ENCODE measurements at places on chromosomes 7 and 10. TPM values are rescaled to one million over a fixed set of nuclear protein-coding genes. Genes with fewer than 3 reads are reported as not detected.

Gene AEBP1
- not detected for total RNA-seq

Gene EFCAB10
- not detected for total RNA-seq

Gene ANXA8L1
- total RNA-seq = 63.8 TPM

Gene SLC39A12
- total RNA-seq = not detected

Gene DGKI
- total RNA-seq = 0.29 TPM

Gene SRRM3
- total RNA-seq = 18.5 TPM

Gene LRMDA
- total RNA-seq = 0.07 TPM

Gene CCDC136
- total RNA-seq = 5.3 TPM

Gene OR2A1
- total RNA-seq = not detected

Gene KMT2E
- total RNA-seq = 40.3 TPM

Gene TWNK
- 25.1 TPM for total RNA-seq

DNA sequence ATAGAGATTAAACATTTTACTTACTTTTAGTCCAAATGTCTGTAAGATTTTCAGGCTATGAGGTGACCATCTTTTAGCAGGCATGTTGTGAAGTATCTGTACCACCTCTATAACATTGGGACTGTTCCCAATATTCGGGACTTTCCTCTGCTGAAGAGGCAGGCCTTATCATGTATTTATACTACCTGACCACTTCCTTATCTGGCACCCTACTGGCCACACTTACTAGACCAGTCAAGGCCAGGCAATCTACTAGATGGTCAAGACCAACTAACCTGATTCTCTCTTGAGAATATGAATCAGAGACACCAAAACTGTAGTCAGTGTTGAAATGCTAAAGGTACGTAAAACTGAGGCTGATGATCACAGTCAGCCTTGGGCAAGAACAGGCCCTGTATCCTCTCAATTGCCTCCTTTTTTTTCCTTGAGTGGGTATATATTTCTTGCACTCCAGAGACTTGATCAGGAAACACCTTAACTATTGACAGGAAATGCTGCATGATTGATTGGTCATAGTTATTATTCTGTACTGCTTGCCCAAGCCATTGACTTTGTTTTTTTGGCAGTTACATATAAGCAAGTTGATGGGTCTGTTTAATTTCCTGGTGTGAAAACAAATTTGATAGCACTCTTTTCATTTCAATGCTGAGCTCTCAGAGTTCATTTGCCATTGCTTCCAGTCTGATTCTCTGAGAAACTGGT, 5.2 kb upstream of the PRKAR2B start:
- no peak for DNase-seq

- no peak for DNase-seq
Observed at GRCh38 chr10:84191106-84191505, 3.2 kb upstream of the CDHR1 start.

DNA sequence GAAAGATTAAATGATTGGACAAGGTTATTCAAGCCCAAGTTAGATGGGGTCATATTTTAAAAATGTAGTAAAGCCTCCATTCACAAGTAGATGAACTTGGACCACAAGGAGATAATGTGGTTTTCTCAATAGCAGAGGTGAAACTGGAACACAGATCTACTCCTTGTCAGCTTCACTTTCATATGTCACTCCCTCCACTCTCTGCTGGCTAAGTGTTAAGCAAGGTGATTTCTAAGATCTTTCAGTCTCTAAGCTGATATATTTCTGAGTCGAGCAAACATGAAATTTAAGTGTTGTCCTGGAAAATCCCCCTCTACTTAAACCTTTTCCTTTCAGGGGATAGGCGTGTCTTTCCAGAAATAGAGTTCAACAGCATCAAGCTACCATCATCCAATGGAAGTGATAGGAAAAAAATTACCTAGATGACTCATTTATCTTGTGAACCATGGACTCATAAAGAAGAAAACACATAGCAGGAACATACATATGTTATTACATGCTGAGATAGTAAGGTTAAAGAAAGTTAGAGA, 275.0 kb downstream of the PTEN start:
- no peak for DNase-seq

- DNase-seq = no peak
Observed at GRCh38 chr7:24441314-24442027, 131.8 kb upstream of the PALS2 start.

DNA sequence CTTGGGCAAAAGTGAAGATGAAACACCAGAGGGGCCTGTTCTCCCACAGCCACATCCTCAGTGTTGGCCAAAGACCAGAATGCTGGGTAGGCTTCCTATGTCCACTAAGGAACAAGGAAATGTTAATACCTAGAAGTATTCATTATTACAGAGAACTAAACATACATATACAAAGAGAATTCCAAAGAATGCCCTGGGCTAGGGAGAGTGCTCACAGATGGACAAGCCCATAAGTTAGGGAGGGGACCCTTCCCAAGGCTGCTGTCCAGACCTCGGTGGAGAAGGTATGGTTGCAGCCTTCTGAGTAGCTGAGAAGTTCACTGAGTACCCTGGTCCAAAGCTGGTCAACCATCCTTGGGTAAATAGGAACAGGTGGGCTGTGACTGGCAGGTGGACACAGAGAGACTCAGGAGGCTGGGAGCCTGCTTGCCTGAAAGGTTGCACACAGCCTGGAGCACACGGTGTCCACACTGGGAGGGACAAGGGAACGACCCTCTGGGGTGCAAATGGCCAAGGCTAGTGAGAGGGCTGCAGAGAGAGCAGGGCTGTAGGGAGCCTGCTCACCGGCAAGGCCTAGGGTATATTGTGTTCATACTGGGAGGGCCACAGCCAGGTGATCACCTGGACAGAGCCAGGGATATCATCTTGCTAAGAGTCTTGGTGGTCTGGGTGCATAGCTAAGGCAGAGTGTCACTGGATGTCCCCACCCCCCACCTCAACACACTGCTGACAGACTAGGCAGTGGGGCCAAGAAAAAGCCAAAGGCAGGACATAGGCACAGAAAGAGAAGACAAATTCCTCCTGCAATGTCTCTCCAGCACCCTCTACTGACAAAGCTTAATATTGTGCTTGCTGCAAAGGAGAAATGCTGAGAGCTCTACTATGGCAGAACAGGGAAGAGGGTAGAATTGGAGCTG, 40.3 kb downstream of the CPVL start:
- peak; percentile 74 for DNase-seq

GRCh38 chr7:139061416-139061815, 25.6 kb upstream of the ZC3HAV1L start:
- DNase-seq = no peak

DNA sequence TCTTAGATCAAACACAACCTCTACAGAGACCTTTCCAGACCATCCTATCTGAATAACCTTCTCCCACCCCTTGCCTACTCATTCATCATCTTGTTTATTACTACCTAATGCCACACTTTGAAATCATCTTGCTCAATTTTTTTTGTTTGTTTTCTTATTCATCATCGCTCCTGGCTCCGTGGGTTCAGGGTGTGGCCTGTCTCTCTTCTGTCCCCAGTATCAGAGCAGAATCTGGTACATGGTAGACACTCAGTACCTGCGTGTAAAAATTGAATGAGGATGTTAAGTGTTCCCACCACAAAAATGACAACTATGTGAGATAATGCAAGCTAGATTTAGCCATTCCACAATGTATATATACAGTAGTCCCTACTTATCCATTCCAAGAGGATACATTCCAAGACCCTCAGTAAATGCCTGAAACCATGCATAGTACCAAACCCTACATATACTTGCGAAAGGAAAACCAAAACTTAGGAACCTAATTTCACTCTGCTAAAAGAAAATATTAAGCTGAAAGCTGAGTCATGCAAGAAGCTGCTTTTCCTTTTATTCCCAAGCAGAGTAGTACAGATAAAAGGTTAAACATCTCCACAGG, 72.1 kb upstream of the SEC61G start:
- peak; percentile 22 for DNase-seq

DNA sequence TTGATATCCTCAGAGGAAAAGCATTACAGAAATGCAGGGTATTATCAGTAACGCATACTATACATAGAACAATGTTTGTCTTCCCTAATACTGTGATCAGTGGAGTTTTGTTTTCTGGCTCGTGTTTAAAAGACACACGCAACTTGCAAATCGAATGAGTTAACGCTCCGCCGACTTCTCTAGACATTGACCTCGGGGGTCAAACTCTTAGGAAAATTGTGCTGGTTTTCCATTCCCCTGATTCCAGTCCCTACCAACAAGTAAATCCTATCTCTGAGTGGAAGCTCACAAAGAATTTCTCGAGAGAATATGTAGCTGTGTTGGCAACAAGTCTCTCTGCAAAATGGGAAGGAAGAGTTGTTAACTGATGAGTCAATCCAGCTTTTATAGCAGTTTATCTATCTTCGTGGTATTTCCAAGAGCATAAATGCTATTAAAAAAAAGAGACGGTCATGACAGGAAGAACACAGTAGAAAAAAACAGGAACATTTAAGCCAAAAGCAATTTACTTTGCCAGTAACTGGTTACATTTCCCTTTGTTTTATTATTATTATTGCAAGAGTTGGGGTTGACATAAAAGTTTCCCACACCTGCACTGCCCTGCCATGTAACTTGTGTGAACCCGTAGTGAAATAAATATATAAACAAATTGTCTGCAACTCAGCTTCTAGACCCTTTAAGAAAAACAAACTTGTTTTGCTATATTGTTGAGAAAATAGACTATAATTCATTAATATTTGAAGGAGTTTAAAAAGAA, 144.4 kb downstream of the ARID5B start:
- DNase-seq = peak; percentile 88

GRCh38 chr7:26279405-26279804, 12.3 kb upstream of the SNX10 start:
- peak; percentile 91 for DNase-seq

DNA sequence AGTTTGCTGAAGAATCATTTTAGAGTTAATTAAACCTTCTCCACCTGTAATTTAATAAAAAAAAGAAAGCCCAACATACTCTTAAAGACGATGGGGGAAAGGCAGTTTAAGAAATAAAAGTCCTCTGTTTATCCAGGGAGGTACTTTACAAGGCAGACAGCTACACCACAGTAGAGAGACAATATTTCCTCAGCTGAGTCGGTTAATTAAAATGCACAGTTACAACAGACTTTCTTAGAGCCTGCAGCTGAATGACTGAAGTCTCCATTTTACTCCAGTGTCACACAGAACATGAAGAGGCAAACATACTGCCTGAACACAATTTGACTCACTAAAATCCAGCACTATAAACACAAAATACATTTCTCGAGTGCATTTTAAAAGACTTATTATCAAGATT, 15.1 kb downstream of the LRRTM3 start:
- no peak for DNase-seq

GRCh38 chr10:96357038-96357620, 1.7 kb downstream of the OPALIN start:
- DNase-seq = no peak

- no peak for DNase-seq
Observed at GRCh38 chr10:79168210-79168609, 99.4 kb downstream of the ZMIZ1 start.

DNA sequence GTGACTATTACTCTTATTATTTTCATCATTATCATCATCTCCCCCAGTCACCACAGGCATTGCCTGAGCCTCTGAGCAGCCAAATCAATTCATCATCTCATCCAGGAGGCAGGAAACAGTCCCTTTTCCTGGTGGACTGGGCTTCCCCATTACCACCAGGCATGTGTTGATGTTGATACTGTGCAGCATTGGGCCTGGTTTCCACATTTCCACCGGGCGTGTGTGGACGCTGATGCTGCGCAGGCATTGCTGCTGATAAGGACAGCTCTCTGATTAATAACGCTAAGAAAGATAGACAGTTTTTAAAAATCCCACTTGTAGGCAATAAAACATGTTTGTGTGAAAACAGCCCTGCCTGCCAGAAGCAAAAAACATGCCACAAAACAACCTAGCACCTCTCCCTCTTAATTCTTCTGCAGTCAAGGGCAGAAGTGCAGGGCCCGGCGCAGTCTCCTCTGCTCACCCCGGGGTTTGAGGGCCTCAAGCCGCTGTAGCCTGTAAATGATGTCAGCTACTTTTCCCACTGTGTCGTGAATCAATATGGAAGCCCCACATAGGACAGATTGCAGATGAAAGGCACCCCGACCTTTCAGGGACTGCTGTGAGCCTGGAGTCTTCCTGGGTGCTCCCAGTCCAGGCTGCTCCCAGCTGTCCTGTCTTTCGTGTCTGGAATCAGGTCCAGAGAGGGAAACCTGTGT, 216.0 kb downstream of the WDR37 start:
- no peak for DNase-seq

- DNase-seq = peak; percentile 51
Observed at GRCh38 chr10:83917537-83918506, 221.5 kb upstream of the GHITM start.

- no peak for DNase-seq
Observed at GRCh38 chr7:102258749-102259107, 27.9 kb upstream of the SH2B2 start.

- DNase-seq = no peak
Observed at GRCh38 chr10:52720018-52720417, 52.6 kb downstream of the MBL2 start.

- DNase-seq = no peak
Observed at GRCh38 chr10:29932991-29933390, 126.4 kb downstream of the JCAD start.

DNA sequence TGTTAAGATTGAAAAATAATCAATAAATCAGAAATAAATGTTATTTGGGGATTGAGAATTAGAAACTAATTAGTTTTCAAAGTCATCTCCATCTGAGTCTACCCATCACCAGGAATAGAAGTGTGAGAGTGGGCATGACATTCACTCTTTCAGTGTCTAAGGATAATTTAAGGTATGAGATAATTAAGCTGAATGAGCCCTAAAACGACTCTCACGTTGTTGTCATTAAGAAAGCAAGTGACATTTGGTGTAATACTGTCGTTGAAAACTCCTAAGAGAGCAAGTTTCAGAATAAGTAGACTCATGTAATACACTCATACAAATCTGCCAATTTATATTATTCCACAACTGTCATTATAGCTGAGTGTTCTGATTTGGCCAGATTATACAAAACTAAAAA, 7.1 kb downstream of the AGMO start:
- no peak for DNase-seq

GRCh38 chr7:114048386-114049235, 129.8 kb upstream of the PPP1R3A start:
- peak; percentile 51 for DNase-seq

DNA sequence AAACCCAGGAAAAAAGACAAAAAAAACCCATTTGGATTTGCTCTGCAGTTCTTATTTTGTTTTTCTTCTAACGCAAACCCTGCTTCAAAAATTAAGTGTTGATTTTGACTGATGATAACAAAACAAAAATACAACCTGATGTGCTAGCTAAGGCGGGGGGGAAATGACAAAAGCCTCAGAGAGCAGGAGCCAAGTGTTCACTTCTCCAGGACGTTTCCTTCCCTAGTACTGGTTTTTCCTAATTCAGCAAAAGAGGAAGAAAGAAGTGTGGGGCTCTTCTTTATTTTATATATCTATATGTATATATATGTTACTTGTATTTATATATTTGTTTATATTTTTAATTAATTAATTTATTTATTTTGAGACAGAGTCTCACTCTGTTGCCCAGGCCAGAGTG, 28.0 kb downstream of the SNX10 start:
- no peak for DNase-seq

GRCh38 chr10:91149550-91149949, 70.9 kb upstream of the PCGF5 start:
- DNase-seq = no peak
